M059J (cell line): ENCODE measurements at places on chromosomes 2 and 18. TPM values are rescaled to one million over a fixed set of nuclear protein-coding genes. Genes with fewer than 3 reads are reported as not detected.
A peak's percentile ranks its signal among the peaks of the same experiment; 100 is the strongest.

The RGPD5 gene
- 6.5 and 9.2 TPM in 2 replicates for total RNA-seq

DNA sequence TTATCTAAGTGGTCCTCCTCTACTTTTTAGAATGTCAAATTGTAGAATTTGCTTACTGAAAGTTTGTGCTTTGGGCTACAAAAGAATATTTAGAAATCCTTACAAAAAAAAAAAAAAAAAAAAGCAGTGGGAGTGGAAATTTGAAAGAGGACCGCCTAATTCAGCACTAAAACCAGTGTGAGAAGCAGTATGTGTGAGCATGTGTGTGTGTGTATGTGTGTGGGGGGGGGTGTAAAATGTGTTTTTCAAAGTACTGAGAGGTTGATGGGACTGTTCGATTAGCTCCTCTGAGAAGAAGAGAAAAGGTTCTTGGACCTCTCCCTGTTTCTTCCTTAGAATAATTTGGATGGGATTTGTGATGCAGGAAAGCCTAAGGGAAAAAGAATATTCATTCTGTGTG, at the start of gene VIT:
Gene VIT (plus strand): TSS at position 175 of the 400 bp plus-strand sequence. CDS start 19,664 bp downstream, outside the sequence.
- peak; percentile 70 for DNase-seq

DNA sequence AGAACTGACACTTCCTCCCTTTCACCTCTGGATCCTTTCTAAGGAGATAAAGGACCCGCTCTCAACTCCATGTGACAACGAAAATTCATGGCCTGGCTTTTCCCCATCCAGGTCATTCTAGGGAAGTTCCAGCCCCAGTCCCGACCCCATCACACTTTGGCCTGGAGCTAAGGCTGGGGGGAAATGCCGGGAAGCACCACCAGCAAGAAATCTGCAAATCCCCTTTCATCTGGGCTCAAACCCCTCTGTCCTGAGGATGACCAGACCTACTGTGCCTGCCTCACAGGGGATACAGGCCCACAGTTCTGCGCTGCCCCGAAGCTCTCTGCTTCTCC, 1.3 kb downstream of the SIX2 start:
- no peak for DNase-seq

GRCh38 chr2:34414856-34415255, 815.8 kb upstream of the FAM98A start:
- DNase-seq = no peak

GRCh38 chr18:32775628-32776027, 2.8 kb upstream of the KLHL14 start:
- no peak for DNase-seq

GRCh38 chr2:136134126-136134525, 16.2 kb upstream of the CXCR4 start:
- no peak for DNase-seq

The CROCC2 gene
- not detected in 2 replicates for total RNA-seq

GRCh38 chr2:225464346-225465025, 65.0 kb downstream of the NYAP2 start:
- DNase-seq = peak; percentile 46

DNA sequence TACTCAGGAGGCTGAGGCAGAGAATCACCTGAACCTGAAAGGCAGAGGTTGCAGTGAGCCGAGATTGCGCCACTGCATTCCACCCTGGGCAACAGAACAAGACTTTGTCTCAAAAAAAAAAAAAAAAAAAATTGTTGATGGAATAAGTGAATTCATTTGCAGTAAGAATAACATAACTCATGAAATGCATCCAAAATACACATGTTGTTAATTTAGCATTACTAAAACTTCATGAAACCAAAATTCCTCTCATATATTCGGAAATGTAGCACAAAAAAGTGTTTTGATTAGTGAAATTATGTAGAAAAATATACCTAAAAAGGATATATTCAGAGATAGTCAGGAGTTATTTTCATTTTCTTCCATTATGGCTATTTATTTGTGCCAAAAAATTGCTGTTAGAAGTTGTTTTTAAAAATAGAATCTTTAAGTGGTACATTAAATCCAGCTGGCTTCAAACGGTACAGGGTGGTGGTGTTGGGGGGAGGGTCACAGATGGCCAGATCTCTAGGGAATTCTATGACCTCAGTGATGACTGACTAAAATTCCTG, 78.2 kb upstream of the UGP2 start:
- DNase-seq = no peak

- peak; percentile 37 for DNase-seq
Measured at GRCh38 chr2:66805016-66805865, 370.3 kb downstream of the MEIS1 start.

The REG3A gene
- not detected in 2 replicates for total RNA-seq

The GALNT14 gene
- 0.20 TPM in 1 of 2 replicates, not detected in the other for total RNA-seq

The REG3G gene
- total RNA-seq = not detected in 2 replicates

The CXCR1 gene
- not detected in 2 replicates for total RNA-seq

GRCh38 chr2:172597176-172597842, 41.4 kb downstream of the PDK1 start:
- DNase-seq = no peak

GRCh38 chr2:70627211-70627898, 73.7 kb upstream of the TGFA start:
- peak; percentile 27 for DNase-seq

GRCh38 chr2:234399451-234400246, 97.2 kb downstream of the ARL4C start:
- peak; percentile 68 for DNase-seq

DNA sequence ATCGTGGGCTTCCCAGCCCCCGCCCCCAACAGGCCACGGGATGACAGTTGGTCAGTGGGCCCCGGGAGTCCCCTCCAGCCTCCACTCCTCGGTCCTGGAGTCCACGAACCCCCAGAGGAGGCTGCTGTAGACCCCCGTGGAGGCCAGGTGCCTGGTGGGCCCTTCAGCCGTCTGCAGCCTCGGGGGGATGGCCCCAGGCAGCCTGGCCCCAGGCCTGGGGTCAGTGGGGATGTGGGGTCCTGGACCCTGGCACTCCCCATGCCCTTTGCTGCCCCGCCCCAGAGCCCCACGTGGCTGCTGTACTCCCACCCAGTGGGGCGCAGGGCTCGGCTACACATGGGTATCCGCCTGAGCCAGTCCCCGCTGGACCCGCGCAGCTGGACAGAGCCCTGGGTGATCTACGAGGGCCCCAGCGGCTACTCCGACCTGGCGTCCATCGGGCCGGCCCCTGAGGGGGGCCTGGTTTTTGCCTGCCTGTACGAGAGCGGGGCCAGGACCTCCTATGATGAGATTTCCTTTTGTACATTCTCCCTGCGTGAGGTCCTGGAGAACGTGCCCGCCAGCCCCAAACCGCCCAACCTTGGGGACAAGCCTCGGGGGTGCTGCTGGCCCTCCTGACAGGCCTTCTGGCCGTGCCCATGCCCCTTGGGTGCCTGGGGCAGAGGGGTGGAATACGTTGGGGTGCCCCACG, 7.6 kb downstream of the NEU4 start:
- no peak for DNase-seq
